ENCODE measurements at places on chromosomes 16 and 17. TPM values are rescaled to one million over a fixed set of nuclear protein-coding genes. Genes with fewer than 3 reads are reported as not detected.

- ATAC-seq = no peak
These were observed 7.1 kb upstream of the RHBDL3 start for GRCh38 chr17:32258383-32259140.

- ATAC-seq = no peak
These were observed 4.8 kb downstream of the SCN4A start for GRCh38 chr17:63967953-63968352.

DNA sequence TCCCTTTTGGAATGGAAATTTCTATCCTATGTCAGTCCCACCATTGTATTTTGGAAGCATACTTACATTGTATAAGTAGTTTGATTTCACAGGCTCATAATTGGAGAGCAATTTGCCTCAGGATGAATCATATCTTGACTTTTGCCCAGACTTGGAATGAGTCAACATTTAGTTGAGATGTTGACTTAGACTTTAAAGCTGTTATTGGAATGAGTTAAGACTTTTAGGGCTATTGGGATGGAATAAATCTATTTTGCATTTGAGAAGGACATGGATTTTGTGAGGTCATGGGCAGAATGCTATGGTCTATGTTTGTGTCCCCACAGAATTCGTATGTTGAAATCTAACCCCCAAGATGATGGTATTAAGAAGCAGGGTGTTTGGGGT is 12.2 kb upstream of the ZNF594 start:
- no peak for ATAC-seq

DNA sequence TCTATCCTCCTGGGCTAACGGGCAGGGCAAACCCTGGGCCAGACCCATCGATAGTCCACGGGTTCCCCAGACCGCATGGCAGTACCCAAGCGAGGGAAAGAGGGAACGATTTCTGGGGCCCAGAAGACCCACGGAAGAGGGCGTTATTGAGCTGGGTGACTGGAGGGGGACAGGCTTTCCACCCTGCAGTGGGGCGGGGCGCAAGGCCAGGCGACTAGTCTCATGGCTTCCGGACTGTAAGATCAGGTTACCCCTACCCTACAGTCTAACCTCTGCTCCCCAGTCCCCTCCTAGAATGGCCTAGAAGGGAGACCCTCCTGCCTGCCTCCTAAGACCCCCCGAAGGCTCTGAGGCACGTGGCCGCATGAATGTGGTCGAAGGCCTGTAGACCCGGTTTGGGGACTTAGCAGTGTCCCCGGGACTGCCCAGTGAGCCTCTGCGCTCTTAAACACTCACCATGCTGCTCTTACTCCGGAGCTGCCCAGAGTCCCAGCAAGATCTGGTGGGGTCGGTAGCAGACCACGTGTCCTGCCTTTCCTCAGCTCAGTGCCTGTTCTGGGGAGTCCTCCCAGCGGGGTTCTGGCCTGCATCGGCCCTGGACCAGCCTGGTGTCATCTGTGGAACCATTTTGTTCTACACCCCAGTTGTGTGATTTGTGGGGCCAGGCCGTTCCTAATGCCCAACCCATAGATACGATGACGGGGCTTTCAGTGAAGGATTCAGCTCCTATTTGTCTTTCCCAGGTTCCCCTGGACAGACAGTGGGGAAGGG is 13.2 kb upstream of the AURKB start:
- no peak for ATAC-seq

Gene ODAD4
- 0.94 TPM for total RNA-seq

GRCh38 chr17:38898291-38898679 is 27.1 kb upstream of the LASP1NB start:
- no peak for ATAC-seq

- no peak for ATAC-seq
These were observed 483 bp downstream of the RPA1 start for GRCh38 chr17:1830288-1830687.
